Stimulated activated CD4-positive, alpha-beta T cell treated with anti-CD3 and anti-CD28 coated beads, Interleukin-12 subunit alpha, Interleukin-12 subunit beta, amount 100 ng/mL, for 4 hours (primary cell): ENCODE measurements at places on chromosomes 5 and 9.

GRCh38 chr5:156934450-156935211, 28.4 kb downstream of the TIMD4 start:
- peak; percentile 44 for DNase-seq

DNA sequence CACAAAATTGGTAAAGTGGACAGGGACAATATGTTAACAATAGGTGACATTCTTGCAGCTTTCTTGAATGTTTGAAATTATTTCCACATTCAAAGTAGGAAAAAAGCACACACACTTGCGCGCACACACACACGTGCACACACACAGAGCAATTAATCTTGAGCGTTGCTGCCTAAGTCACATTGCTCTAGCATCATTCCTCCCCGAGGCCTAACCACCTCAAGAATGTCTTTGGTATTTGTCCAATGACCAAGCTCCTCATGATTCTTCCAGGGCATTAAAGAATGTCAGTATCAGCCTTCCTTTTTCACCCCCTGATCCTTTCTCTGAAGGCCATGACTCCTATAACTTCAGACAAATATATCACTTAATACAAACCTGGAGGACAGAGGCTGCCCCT, 198.1 kb downstream of the NPR3 start:
- DNase-seq = no peak

GRCh38 chr5:74342948-74343682, 297.4 kb downstream of the ENC1 start:
- DNase-seq = no peak

DNA sequence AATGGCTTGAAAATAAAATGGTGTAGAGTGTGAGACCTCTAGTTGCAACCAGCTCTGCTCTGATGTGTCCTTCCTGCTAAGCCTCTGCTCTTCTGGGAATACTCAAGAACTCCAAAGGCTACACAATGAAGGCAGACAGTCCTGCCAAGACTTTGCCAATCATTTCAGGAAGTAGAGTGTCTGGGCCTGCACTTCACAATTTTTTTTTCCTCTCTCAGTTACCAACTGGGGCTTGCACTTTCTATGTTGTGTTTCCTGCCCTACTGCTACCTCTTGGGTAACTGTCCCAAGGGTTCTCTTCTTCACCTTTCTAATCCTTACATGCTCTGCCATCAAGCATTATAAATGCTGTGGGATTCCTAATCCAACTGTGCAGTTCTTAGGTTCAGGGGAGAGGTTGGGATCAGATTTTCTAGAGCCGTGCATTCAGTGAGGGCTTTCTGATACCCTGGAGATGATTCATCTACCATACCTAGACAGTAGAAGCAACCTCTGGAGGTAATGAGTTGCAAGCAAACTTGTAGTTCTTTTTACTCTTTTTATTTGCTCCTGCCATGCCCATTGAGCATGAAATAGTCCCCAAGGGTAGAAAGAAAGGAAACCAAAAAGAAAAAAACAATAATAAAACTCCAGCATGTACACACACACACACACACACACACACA, 365.9 kb downstream of the MLLT3 start:
- DNase-seq = no peak

GRCh38 chr5:116970318-116970717, 395.7 kb upstream of the SEMA6A start:
- no peak for DNase-seq

GRCh38 chr5:145166110-145166509, 669.0 kb downstream of the PRELID2 start:
- no peak for DNase-seq

DNA sequence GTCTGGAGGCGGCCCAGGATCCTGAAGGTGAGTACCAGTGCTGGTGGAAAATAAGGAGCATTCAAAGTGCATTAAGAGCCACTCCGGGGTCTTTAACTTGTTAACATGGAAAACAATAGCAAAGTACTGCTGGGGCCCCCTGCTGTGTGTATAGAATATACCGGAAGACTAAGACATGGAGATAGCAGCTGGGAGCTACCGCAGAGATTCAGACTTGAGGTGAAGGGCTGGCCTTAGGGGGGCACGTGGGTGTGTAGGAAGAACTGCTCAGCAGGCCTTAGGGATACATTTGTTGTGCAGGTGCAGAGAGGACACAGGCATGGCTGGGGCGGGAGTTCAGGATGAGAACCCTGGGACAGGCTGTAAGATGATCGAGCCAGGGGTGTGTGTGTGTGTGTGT, 1.2 kb upstream of the DMRT1 start:
- DNase-seq = no peak

DNA sequence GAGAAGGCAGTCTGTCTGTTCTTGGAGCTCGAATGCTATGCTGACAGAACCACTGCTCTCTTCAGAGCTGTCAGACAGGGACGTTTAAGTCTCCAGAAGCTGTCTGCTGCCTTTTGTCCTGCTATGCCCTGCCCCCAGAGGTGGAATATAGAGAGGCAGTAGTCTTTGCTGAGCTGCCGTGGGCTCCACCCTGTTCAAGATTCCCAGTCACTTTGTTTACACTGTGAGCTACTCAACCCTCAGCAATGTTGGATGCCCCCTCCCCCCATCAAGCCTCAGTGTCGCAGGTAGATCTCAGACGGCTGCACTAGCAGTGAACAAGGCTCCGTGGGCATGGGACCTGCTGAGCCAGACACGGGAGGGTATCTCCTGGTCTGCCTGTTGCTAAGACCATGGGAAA, 344.2 kb downstream of the TMEM161B start:
- no peak for DNase-seq

- no peak for DNase-seq
These were observed 9.8 kb downstream of the GCNT4 start for GRCh38 chr5:75042522-75042921.

GRCh38 chr9:26012797-26013196, 334.6 kb upstream of the TUSC1 start:
- no peak for DNase-seq

- DNase-seq = no peak
These were observed 688.3 kb downstream of the PRR16 start for GRCh38 chr5:121152411-121152810.

DNA sequence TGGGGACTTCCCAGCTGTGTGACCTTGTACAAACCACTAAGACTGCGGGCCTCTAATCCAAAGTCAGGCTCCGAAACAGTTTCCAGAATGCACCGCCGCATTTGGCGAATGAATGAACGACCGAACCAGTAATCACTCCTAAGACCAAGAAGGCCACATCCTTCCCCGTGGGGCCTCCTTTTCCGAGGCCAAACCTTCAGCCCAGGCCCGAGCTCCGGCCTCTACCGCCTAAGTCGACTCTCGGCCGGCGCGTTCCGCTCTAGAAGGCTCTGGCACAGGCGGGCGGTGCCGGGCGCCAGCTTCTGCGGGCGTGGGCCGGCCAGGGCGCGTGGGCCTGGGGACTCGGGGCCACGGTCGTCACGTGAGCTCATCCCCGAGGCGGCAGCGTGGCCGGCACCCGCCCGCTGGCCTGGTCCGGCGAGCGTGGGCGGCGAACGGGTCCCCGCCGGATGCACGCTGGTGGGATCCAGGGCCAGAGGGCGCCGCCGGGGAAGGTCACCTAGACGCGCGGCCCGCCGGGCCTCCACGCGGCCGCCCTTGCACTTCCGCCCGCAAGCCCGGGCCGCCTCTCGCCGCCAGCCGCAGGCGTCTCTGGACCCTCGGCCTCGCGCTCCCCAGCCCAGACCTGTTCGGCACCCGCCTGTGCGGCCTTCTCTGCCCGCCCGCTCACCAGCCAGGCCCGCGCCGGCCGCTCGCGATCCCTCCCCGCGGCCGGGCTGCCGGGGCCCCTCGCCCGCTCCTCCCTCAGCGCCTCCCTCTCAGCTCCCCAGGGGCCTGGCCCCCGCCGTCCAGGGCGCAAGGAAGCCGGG, 754 bp downstream of the VDAC1 start:
- DNase-seq = peak; percentile 55

DNA sequence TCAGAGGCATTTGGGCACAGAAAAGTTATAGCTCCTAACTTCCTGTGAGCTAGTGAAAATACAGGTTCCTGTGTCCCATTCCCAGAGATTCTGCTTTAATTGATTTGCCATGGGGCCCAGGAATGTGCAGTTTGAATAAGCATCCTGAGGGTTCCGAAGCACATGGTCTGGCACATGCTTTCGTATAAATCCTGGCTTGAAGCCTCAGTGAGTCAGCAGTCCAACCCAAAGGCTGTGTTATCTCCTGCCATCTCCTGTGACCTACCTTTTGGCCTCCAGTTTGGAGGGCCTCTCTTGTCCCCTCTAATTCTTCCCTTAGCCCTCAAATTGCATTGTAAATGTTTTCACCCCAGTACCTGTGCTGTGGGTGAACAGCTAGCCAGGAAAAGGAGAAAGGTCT, 183.8 kb downstream of the NR3C1 start:
- no peak for DNase-seq

- no peak for DNase-seq
These were observed 167.9 kb upstream of the BRINP1 start for GRCh38 chr9:119537138-119537537.

GRCh38 chr9:4994166-4994890, 9.3 kb downstream of the JAK2 start:
- no peak for DNase-seq

- DNase-seq = no peak
These were observed 12.2 kb upstream of the ADGRD2 start for GRCh38 chr9:124438091-124438490.

DNA sequence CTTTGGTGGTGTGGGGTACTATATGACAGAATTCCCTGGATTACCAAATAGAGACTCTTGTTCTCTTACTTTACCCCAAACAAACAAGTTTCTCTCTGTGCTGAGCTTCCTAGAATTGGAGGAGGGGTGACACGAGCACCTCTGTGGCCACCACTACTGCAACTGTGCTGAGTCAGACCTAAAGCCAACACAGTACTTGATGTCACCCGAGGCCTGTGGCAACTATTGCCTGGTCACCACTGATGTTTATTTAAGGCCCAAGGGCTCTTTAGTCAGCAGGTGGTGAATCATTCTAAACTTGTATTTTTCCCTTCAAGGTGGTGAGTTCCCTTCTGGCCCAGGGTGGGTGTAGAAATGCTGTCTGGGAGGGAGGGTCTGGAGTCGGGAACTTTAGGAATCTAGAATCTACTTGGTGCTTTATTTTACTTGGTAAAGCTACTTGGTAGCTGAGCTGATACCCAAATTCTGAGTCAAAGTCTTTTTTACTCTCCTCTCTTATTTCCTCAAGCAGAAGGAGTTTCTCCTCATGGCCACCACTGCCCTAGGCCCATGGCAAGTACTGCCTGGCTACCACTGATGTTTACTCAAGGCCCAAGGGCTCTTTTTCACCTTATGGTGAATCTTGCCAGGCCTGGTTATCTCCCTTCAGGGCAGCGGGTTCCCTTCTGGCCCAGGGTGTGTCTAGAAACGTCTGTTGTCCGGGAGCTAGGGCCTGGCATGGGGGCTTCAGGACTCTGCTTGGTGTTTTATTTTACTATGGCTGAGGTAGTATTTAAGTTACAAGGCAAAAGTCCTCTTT, 9.8 kb downstream of the LURAP1L start:
- DNase-seq = no peak

GRCh38 chr9:114677418-114677817, 4.6 kb downstream of the TEX48 start:
- DNase-seq = no peak

- DNase-seq = no peak
These were observed 95.6 kb downstream of the ARSB start for GRCh38 chr5:78889369-78890140.

GRCh38 chr9:28938981-28939380, 1365.7 kb upstream of the C9orf72 start:
- DNase-seq = no peak

GRCh38 chr5:178426326-178427130, 163.7 kb downstream of the COL23A1 start:
- no peak for DNase-seq

DNA sequence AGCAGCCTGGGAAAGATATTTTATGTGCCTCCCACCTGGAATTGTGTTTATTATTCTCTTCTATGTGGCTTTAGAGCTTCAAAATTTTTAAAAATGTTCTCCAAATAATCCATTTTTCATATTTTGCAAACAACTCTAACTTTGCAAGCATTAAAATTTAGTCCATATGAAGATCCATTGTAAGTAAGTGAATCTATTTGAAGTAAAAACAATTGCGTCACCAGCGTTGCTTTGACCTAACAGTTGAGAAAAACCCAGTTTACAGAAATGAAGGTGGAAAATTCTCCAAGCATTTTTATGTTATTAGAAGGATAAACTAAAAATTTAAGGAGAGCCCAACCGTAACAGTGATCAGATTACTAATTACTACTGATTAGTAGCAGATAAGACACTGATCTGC, 38.9 kb upstream of the TLX3 start:
- DNase-seq = no peak

DNA sequence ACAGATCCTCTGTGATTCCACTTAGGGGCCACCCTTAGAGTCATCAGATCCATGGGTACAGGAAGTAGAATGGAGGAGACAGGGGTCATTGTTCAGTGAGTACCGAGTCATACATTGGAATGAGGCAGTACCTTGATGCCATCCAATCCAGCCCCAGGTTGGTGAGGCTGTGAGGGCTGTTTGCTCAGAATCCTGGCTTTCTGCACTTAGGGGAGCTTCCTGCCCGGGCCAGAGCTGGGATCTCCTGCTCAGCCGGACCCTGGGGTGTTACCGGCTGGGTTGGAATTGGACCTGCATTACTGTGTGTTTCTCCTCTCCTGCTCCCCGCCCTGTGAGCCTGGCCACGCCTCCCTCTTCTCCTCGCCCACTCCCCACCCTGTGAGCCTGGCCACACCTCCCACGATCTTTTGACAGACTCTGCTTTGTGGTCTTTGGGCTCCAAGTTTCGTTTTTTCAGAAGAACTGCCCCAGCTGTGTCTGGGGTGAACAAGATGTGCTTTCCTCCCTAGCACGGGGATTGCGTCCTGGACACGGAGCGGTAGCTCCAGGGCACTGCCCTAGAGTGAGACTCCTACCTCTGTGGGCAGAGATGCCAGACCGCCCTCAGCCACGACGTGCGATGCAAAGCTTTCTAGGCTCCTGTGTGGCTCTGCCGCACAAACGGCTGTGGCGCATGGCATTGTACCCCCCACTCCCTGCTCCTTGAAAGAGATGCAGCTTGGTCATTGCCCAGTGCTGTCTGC, 15.4 kb downstream of the TRAF2 start:
- peak; percentile 70 for DNase-seq

GRCh38 chr5:68268101-68268851, 52.7 kb downstream of the PIK3R1 start:
- DNase-seq = no peak

DNA sequence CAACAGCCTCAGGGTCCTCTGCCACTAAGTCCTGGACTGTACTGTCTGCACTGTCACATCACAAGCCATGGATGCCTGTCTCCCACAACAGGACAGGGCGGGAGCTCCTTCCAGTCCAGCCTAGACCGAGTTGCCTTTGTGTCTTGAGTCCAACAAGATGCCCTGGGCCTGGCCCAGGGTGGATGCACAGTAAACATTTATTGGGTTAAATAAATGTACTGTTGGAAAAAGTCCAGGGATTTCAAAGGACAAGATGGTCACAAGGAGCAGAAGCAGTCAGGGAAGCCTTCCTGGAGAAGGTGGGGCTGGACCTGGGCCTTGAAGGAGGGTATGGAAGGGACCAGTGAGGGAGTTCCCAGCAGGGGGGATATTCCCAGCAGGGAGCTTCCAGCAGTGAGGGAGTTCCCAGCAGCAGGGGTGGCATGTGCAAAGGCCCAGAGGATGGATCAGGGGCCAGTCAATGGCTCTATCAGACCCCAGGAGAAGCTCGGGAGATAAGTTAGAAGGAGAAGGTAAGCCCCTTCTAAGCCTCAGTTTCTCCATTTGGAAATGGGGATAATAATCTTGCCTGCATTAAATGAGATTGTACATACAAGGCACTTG, 72.7 kb upstream of the NEURL1B start:
- DNase-seq = no peak

- no peak for DNase-seq
These were observed 183.4 kb upstream of the NR3C1 start for GRCh38 chr5:143586781-143587362.

- no peak for DNase-seq
These were observed 18.0 kb downstream of the IL9 start for GRCh38 chr5:135877570-135878155.

GRCh38 chr9:119868694-119869093, 499.5 kb upstream of the BRINP1 start:
- no peak for DNase-seq
